Cortex of kidney (tissue), 1 donor: ENCODE measurements at places on chromosomes 1 and 21.

- DNase-seq, result no peak
These were observed 21.5 kb downstream of the SPATA45 start for GRCh38 chr1:212825798-212826452.

DNA sequence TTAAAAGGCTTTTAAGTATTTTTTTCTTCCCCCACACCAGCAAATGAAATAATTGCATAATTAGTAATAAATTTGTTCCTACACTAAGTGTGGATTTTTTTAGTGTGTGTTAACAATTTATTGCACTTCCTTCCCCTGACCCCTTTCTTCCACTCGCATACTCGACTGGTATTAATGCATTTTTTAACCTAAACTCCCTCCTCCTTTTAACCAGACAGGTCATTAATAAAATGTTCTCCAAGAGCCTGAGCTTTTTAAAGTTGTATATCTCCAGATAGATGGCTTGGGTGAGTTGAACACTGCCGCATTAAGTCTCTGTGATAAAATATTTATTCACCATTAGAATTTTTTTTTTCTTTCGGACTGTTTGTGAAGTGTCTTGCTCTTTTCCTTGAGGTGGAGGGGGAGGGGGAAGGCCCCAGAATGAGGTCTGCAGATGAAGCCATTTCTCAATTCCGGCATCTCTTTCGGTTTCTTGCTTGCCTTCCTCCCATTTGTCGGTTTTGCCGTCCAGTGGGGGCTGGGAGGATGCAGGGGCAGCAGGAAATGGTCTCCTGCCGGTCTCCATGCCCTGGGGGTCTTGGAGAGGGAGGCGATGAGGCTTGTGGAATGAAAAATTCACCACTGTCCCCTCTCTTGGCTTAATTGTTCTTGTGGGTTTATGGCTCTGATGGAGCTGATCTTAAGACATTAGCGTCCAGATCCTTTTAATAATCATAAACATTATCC, 64.1 kb upstream of the ACTL8 start:
- no peak for DNase-seq

DNA sequence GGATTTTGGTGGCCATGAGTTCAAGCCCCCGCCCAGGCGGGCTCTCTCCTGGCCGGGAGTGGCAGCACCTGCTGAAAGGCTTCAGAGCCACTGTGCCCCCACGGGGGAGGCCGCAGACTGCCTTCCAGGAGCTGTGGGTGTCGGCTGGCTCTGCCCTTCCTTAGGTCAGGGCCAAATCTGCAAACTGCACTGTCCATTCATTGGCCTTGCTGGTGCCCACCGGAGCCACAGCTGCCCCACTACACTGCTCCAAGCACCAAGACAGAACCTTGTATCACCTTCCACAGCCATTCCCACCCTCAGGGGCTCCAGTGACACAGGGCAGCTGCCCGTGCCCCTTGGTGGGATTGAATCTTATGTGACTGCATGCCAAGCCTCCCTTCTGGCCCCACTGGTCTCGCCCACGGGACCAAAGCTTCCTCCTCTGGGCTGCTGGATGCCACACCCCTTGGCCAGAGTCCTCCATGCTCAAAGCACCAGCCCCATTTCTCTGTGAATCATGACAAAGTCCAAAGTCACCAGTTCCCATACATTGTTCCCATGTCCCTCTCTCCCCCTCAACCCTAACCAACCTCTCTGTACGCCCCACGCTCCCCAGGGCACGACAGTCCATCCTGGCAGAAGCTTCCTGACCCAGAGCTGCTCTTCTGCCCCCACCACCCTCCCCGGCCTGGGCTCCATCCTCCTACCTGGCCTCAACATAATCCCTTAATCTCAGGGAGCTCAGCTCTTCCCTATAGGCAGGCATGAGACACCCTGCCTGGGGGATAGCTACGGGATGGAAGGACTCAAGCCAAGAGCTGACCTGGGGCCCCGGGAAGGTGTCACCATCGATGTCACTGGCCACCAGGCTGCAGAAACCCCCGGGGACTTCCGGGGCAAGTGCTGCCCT, 20.9 kb upstream of the GPR153 start:
- no peak for DNase-seq

DNA sequence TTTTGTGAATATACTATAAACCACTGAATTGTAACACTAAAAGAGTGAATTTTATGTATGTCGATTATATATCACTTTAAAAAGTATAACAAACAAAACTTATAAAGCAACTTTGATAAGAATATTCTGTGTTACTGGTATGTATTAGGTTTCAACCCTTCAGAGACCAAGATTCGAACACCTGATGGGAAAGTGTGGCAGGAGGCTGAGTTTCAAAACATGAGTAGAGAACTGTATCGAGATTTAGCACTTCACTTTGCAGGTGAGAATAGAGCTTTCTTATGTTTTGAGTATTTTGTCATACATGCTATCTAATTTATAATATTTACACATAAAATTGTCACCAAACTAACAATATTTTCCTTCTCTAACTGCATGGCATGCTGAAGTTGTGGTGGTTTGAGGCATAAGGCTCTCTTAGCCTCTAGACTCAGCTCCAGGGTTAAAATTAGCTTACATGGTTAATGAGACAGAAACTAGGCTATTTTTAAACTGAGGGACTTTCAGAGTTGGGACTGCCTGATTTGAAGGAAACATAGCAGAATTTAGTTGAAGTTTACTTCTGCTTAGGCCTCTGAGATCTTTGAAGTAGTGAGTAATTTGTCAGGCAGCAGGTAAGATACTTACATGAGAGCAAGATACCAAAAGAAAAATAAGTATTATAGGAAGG, 48.6 kb downstream of the CEP350 start:
- DNase-seq, result no peak

DNA sequence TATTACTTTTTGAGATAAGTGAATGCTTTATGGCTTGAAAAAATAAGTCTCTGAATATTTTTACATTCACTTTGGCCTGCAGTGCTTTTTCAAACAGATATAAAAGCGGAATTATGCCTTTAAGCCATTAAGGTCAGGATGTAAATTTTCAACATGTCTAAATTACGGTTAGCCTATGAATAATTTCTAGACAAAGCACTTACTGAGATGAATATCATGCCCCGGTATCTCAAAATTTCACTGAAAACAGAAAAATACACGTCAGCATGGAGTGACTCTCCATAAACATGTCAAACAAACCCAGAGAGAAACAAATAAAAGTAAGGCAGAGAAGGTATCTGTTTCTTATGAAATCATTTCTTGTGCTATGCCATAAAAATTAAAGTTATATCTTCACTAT, 853.9 kb downstream of the KCNT2 start:
- DNase-seq, result no peak

DNA sequence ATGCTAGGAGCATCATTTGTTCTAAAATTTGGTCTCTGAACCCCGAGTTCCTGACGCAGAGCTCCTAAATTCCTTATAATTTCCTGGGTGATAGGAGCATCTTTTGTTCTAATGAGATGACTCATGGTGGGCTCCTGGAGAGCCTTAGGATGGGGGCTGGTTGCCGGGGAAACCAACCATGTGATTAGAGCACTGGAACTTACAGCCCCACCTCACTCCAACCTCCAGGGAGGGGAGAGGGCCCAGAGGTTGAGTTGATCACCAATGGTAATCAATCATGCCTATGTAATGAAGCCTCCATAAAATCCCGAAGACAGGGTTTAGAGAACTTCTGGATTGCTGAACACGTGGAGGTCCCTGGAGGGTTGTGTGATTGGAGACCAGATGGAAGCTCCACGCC, 7.7 kb downstream of the SHISAL2A start:
- DNase-seq, result no peak

DNA sequence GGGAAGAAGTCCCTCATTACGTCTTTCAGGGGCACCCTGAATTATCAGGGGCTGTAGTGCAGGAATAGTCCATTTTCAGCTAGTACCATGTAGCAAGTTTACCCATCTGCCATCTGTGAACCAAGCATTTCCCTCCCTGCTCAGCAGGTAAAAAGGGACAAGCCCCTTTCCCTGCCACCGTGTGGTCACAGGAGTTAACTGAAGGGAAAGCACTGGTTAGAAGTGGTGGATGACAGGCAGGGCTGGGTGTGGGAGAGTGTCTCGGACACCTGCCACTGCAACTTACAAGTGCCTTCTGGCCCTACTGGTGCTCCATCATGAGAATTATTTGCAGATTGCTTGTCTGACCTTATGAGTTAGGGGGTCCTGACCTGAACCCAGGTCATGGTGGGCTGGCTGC, 32.0 kb upstream of the IGSF5 start:
- no peak for DNase-seq
